ENCODE measurements at places on chromosomes 2 and 18. TPM values are rescaled to one million over a fixed set of nuclear protein-coding genes. Genes with fewer than 3 reads are reported as not detected.

DNA sequence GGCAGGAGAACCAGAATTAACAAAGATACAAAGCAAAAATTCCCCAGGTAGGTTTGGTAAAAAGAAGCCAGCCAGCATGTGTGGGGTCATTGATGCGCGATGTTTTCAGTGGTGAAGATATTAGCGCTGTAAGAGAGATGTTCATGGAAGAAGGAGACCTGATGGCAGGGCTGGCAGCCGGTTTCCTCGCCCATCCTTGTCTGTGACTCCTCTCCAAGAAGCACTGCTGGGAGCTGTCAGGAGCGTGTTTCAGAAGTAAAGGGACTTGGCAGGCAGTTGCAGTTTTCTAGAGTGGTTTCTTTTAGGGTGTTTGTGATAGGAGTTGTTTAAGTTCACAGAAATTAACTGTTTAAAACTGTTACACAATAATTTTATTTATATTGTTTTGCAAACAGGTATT is 24.6 kb downstream of the TAF1B start:
- DNase-seq, result no peak

DNA sequence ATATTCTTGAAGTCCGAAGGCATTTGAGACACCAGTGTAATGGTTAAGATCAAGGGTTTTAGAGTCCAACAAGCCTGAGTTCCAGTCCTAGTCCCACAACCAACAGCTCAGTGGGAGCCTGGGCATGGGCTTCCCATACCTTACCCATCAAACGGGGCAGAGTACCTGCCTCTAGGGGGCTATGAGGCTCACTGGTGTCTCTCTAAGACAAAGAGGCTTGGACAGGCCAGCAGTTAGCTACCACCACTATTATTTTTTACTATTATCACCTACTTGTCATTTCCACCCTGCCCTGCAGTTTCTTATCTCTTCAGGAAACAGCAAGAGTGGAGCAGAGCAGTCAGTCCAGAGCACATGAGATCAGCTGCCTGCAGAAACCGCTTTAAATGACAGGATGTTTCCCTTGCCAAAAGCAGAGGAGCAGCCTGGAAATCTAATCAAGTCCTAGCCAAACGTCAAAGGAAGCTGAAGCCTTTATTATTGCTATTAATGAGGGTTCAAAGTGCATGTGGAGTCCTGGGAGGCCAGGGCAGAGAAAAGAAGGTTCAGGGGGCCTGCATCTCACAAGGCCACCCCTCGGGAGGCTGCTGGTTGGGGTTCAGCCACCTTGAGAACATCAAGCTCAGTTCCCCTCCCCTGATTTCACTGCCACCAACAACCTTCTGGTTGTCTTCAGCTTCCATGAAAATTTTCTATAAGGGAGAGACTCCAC is 66.6 kb downstream of the STPG4 start:
- peak; percentile 97 for DNase-seq

DNA sequence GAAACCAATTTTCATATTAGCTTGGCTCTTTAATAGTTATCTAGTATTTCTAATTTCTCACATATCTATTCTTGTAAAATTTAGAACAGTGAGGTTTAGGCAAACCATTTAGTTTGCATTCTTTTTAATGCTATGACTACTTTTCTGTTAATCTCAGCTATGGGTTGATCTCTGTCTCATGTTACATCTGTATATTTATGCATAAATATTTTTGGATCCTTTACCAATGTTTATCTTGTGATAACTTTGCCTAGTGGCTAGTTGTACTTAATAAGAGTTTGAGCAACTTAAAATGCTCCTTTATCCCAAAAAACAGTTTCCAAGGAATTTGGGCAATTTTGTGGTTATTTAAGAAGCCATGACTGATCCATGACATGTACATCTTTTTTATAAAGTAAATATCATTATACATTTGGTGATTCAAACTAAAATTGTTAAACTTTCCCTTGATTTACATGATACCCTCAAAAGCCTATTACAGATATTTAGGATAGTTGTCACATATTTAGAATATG is 86.3 kb downstream of the R3HDM1 start:
- DNase-seq, result no peak

SH3BP4 gene
- total RNA-seq, result 20.2 TPM

DNA sequence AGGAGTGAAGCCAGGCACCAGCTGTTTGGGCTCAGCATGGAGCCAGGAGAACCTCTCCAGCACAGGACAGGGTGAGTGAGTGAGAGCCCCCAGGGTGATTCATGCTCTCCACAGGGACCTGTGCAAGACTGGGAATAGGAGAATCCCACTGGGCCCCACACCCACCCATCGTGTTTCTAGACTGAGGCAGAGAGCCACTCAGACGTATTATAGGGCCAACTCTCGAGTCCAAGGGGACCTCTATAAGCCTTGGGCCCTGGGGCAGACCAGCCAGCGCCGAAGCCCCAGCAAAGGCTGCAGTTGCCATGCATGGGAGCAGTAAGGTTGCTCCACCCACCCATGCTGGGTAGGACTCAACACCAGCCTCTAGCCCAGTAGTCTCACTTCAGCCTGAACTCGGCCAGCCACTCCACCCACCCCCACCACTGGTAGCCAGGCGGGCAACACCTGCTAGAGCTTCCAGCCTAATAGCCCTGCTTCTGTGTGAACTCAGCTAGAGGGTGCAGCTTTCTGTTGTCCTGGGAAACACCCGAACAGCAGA is 19.0 kb downstream of the PFN4 start:
- no peak for DNase-seq

B3GNT7 gene
- 4.4 TPM for total RNA-seq

DNA sequence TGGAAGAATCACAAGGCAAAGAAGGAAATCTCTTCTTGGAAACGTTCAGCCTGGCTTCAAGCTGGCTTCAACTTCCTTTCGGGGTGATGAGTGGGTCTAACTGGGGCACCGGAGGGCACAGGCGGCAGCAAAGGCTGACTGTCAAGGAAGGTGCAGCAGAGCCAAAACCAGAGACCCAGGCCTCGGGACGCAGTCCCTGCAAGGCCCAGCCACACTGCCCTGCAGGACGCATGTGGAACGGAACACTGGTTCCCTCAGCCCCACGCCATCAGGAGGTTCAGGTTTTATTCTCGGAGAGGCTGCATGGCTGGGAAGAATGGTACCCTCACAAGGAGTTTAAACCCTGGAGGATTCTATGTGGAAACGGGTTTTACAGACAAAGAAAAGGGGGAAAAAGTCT is 165.5 kb downstream of the HDAC4 start:
- no peak for DNase-seq

DNA sequence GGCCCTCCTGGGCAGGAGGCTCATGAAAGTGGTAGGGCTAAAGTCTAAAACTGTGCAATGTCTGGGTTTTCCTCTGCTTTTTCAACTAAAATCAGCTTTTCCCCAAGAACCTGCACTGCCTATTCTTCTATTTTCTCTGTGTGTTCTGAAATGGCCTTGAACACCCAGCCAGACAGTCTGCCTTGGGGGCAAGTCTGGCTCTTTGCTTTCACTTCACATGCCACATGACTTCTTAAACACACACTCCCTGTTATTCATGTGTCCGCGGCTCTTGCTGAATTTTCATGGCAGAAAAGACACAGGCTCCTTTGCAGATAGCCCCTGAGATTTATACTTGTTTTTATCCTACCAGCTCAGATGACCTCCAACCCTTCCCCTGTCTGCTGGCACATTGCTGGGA is 10.6 kb upstream of the RPIA start:
- DNase-seq, result no peak

DNA sequence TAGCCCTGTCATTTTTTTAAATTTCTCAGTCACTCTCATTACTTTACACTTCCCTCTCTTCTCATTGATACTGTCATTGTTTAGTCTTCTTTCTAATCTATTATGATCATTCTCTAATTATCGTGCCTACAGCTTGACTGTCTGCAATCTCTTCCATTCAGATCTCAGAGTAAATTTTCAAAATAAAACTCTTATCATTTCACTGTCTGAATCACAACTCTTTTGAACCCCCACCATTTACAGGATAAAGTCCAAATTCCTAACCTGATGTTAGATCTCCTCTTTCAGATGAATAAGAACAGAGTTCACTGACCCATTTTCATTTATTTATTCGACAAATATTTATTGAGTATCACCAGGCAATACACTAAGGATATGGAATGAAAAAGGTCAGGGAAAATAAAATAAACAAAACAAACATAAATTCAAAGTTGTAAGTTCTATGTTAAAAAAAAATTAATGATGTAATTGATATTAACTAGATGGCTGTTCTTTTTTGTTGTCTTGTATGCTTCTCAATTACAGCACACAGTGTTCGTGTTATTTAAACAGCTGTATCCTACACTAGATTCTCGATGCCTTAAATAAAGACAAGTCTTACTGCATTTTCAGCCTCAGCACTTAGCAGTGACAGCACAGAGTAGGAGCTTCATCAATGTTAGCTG is 631.0 kb downstream of the IRS1 start:
- no peak for DNase-seq
